ENCODE measurements at places on chromosomes 1 and 21.

- DNase-seq = no peak
Measured at GRCh38 chr1:175865041-175865766, 121.8 kb upstream of the TNR start.

GRCh38 chr1:170734412-170735175 is 70.7 kb downstream of the PRRX1 start:
- no peak for DNase-seq

GRCh38 chr1:243313635-243314536 is 58.0 kb downstream of the SDCCAG8 start:
- DNase-seq = no peak

- no peak for DNase-seq
Measured at GRCh38 chr1:208535511-208535910, 291.3 kb upstream of the PLXNA2 start.

DNA sequence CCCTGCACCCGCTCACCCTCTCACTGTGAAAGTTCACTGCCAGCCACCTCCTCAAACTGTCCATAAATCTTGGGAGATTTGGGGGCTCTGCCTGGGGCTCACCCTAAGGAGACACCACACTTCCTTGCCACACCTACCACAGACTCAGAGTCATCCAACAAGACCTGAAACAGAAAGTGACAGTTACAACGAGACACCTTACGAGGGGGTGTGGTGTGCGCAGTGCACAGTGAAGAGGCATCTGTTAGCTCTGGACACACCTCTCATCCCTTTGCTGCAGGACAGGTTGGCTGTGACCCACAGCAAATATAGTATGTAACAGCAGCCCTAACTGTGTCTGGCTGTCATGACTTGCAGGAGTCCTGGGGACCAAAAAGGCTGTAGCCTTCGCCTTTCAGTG is 190.2 kb downstream of the NR5A2 start:
- no peak for DNase-seq

DNA sequence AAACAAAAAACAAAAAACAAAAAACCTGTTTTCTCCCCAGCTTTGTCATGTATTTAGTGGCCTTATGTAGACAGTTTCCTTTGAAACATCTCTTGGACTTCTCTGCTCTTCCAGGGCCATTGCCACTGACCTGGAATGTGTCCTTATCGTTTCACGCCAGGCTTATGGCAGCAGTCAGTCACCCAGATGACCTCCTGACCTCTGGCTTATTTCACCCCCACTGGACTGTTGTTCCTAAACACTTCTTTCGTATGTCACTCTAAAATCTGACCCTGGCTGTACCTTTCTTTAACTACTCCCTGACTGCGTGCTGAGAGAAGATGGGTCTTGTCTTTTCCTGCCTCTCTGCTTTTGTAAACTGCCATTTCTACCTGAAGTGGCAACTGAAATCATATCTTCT is 9.1 kb downstream of the LGALS8 start:
- DNase-seq = no peak

DNA sequence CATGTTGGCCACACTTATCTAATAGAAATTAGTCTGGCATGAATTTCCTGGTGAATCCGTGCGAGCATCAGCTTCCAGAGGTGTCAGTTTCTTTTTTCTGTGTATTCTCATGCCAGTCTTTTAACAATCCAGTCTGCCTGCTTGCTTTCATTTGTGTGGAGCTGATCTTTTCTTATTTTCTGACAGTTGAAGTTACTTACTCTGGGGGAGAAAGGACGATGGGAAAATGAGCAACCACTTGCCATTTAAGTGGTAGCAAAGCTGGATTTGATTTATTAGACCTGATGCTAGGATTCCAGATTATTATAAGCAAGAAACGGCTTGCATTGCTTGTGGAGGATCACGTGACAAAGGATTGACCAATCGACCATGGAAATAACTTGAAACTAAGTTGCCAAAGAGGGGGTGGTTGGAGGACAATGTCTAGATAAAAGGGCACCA is 24.3 kb upstream of the APP start:
- no peak for DNase-seq

- DNase-seq = no peak
Measured at GRCh38 chr1:22342734-22343191, 108.9 kb upstream of the ZBTB40 start.

DNA sequence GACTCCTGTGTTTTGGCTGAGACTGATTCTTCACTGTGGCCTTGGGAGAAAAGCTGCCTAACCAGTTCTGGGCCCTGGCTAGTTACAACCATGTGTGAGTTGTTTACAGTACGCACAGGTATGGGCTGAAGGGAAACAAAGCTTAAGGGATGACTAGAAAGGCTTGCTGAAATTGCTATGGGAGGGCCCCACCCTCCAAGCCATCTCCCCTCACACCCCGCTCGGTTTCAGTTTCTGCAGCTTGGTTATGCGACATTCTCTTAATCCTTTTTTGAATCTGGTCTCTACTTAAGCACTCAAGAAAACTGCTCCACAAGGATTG is 43.1 kb downstream of the PBX1 start:
- no peak for DNase-seq

DNA sequence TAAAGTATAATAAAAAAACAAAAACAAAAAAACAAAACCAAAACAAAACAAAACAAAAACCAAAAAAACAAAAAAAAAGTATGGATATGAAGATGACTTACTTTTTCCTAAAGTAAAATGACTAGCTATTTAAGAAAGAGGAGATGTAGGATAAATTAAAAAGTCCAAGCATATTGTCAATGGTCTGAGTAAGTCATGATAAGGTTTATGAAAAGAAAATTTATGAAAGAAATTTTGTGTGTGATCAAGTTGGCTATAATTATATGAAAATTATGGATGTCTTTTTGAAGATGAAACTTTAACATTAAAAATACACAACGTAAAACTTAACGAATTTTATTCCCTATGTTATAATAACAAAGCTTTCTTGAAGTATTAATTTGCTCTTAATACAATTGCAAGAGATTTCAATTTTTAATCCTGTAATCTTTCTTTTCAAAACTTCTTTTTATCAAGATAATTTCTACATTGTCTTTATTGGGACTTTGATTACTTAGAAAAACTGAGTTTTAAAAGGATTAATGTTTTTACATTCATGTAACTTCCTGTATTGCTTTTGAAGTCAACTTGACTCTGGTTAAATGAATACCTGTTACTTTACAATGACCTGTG is 200.9 kb upstream of the IVNS1ABP start:
- DNase-seq = no peak

DNA sequence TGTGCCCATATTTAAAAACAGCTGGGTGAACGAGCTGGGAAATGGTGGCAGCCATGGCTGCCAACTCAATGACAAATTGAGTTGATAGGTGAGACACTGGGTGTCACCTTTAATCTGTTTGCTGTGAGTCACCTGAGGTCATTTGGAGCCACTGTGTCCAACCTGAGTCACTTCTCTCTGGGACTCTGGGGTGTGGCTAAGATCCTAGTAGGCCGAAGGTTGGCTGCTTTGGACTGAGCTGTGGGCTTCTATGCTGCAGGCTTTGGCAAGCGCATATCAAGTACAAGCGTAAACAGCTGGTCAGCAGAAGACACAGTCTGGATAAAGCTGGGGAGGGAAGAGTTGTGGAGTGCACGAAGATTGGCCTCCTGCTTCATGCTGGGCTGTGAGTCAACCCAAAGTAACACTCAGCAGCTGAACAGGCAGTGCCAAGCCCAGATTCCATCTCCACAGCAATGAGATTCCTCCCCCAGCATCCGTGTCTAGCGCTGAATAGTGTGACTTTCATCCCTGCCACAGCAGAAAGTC is 24.0 kb downstream of the TEX35 start:
- peak; percentile 67 for DNase-seq

GRCh38 chr1:168136709-168137514 is at the start of gene GPR161:
Gene GPR161, minus strand, starts transcription at chr1:168136930. Its CDS starts 32,080 bp downstream, at chr1:168104850.
- peak; percentile 82 for DNase-seq

DNA sequence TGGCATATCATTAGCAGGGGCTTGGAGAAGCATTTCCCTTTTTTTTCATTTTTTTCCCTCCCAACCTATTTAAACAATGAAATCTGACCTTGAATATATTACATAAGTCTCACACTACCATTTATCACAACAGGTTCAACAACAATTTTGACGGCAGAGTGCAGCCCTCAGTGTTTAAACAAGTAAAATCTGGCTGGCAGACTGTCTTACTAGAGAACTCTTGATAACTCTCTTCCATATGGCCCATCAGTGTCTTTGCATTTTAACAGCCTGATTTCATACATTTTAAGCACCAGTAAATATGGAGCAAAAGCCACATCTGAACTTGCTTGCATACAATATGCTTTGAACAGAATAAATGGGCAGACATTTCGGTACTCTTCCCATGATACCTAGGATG is 213.0 kb downstream of the KCTD3 start:
- no peak for DNase-seq

- no peak for DNase-seq
Measured at GRCh38 chr21:17118638-17119384, 394.0 kb upstream of the CXADR start.

DNA sequence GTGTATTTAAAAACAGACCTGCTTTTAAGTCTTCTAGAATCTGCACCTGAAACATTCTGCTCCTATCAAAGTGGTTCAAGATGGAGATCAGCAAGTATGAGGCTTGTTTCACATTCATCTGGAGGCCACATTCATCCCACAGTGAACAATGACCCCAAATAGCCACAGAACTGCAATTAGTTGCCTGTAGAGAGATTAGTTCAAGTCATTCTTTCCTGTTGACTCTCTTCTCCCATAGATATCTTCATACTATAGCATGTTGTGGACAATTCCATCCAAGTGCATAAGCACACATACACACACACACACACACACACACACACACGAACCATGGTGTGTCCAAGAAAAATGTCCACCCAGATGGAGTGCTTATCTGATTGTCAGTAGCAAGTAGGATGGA is 101.7 kb upstream of the FGGY start:
- DNase-seq = no peak

DNA sequence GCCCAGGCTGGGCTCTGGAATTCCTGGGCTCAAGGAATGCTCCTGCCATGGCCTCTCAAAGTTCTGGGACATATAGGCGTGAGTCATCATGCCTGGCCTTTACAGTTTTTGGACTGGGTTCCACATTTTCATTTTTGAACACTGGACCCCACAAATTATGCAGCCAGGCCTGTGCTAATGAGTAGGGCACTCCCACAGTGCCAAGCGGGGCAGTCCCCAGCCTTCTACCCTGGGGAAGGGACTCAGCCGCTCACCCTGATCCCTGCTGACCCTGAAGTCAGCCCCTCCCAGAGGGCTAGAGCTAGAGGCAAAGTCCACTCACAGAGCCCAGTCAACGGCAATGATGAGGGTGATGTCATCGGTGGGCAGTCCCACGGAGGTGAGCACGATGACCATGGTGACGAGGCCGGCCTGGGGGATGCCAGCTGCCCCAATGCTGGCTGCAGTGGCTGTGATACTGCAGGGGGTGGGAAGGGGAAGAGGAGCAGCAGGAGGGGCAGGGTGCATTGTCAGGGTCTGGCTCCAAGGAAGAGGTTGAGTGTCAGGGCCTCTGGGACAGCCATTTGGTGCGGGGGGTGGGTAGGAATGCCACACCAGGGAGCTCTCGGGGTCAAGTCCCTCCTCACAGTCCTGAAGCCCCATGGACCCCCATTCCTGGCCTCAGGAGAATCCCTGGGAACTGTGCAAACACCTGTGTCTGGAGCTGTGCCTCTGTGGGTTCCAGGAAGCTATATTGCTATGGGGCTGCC is 27.6 kb downstream of the PODN start:
- no peak for DNase-seq

DNA sequence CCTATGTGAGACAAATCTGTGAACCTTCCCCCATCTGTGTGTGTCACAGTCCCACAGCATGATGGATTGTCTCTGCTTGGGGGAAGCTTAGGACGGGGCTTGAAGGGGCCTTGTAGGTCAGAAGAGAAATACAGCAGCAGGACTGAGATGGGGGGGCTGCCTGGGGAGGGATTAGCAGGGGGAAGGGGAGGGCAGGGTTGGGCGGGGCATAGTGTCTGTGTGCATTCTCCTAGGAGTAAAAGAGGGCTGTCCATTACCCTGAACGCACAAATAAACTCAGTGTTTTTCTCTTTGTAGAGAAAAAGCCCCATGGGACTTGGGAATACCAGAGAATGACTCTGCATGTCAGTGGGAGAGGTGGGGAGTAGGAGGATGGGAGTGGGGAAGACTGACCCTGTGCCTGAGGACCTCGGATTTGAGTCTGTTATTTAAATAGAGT is 16.4 kb downstream of the RNF220 start:
- no peak for DNase-seq

DNA sequence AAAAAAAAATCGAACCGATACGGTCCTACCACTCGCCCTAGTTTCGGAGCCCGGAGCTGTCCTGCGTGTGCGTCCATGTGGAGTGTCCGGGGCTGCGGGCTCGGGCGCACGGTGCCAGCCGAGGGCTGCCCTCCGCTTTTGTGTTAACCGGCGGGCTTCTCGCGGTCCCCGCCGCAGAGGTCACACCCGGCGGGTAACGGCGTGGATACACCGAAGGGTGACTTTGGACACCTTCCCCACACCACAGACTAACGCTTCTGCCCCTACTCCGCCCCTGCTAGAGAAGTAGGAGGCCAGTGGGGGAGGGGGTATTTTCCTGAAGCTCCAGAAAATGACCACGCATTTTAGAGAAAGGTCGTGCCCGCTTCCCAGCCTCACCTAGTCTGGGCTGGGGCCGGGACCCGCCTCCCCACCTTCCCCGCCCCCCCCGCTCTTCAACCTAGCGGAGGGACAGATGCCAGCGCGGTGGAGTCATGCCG is 609 bp upstream of the ATF3 start:
- no peak for DNase-seq

GRCh38 chr1:6495041-6495441 is 3.6 kb upstream of the PLEKHG5 start:
- no peak for DNase-seq

GRCh38 chr1:158119976-158120653 is 60.6 kb upstream of the CD1D start:
- no peak for DNase-seq

- DNase-seq = no peak
Measured at GRCh38 chr21:45148316-45148990, 74.1 kb downstream of the ADARB1 start.

GRCh38 chr21:25080661-25081060 is 526.6 kb downstream of the MRPL39 start:
- DNase-seq = no peak

DNA sequence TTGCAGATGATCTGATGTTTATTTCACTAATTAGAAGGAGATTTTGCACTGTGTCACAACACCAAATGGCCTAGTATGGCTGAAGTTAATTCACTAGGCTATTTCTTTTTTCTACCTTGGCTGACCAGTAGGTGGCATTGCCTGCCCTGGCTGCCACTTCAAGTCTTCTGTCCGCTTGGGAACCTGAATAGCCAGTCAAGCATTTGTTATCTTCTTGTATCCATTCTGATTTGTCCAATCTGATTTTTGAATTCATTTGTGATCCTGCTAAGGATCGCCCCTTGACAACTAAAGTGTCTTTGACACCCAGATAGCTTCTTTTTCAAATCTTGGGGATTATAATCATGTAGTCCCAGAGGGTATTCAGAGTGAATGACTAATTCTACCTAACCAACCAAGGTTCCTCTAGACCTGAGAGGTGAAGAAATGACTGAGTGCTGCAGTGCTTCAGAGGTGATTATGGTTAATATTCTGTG is 99.4 kb downstream of the GIPC2 start:
- peak; percentile 33 for DNase-seq

DNA sequence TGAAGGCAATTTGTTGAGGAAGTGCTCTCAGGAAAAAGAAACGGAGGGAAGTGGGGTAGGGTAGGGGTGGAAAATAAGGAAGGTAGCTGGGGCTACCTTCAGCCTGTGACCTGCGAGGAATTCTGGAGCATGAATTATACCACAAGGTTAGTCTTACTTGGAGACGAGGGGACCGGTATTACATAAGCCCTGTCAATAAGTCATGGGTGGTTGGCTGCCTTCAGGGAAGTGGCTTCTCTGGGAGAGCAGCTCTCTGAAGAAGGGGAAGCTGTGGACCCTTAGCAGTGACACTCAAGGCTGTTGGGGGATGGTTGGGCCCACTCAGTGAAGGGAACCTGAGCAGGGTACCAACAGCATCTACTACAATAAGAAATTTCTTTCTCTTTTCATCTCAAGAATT is 111.3 kb downstream of the TNFSF18 start:
- no peak for DNase-seq
